ENCODE measurements at places on chromosomes 7 and 10.

GRCh38 chr10:77700086-77700485 is 62.5 kb upstream of the KCNMA1 start:
- DNase-seq = no peak

- DNase-seq = no peak
Observed at GRCh38 chr7:73769481-73770001, 529 bp downstream of the CLDN3 start.

DNA sequence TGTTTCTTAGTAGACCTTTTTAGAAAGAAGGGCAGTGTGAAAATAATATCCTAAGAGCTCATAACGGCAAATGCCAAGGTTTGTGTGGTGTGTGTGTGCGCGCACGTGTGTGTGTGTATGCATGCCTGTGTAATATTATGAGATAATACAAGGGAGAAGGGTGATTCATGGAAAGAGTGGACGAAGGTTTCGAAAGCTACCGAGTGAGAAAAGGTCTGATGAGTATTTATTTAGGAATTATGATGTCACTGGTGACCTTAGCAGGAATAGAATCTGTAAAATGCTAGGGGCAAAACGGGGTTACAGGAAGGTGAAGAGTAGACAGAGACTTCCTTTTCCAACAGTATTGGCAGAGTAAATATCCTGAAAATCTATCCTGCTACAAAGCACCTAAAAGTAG is 107.3 kb downstream of the AHR start:
- DNase-seq = no peak

- no peak for DNase-seq
Observed at GRCh38 chr7:22325671-22326070, 31.3 kb downstream of the RAPGEF5 start.

DNA sequence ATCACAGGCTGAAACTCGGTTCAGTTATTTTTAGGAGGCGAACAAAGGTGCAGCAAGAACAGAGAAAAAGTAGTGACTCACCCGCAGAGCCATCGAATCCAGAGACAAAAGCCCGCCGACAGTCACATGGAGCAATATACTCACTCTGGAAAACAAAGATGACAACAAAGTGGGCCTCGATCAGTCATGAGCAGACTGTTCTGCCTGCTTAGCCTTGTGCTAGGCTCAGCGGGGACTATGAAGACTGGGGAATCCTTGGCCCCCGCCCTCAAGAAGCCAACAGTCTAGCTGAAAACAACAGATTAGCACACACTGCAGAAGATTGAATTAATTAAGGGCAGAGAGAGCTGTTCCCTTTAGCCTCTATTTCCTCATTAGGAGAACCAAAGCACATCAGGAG is 30.4 kb downstream of the XPNPEP1 start:
- no peak for DNase-seq

DNA sequence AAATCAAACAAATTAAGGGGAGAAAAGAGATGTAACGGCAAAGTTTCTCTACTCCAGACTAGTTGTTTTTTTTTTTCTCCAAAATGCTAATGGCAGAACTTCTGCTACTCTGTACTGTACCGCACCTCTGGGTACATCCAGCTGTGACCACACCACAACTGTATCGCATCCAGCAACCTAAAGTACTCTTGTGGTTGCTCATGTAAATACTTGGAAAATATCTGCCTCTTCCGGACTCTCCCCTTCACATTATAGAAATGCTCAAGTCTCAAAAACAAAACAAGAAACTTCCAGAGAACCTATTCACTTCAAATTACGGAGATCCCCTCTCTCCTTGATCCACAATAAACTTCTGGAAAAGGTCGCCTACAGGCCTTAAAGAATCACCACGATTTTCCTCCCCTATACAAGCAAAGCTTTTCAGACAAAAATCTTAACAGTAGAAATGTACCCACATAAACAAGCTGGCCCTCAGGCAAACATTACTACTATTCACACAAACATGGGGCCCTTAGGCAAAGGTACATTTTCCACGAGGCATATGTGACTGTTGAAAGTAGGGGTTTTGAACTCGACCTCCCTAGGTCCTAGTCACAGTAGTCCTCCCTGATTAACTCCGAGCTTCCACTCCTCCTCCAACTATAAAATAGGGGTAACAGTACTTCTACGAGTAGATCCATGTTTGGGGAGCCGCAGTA is 222.9 kb upstream of the MKLN1 start:
- DNase-seq = no peak

GRCh38 chr7:1975179-1975578 is 257.6 kb downstream of the MAD1L1 start:
- no peak for DNase-seq

DNA sequence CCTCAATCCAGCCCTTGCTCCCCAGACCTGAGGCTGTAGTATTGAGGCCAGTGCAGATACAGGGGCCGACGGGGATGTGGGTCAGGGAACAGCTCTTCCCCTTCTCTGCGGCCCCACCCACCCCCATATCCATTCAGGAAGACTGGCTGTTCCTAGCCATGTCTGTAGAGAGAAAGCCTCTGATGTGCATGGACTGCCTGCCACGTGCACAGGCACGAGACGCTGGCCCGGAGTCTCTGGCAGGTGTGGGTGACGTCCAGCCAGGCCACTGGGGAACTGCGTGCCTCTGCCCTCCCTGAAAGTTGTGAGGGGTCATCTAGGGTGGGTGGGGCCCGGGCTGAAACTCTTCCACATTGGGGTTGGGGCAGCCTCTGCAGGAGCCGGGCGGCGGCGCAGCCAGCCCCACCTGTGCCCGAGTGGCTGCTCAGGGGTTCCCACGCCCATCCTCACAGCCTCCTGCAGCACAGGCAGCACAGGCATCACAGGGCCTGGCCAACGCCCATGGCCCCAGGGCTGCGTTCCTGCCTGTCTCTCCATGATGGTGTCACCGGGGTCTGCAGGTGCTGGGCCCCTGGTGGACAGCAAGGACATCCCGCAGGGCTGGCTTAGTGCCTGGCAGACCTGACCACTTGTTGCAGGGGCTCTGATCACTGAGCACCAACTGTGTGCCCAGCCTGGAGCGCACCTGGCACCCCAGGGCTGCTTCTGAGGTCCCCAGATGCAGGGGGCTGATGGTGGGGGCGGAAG is 27.5 kb downstream of the MICALL2 start:
- no peak for DNase-seq

- no peak for DNase-seq
Observed at GRCh38 chr7:81236560-81236959, 317.7 kb upstream of the SEMA3C start.

DNA sequence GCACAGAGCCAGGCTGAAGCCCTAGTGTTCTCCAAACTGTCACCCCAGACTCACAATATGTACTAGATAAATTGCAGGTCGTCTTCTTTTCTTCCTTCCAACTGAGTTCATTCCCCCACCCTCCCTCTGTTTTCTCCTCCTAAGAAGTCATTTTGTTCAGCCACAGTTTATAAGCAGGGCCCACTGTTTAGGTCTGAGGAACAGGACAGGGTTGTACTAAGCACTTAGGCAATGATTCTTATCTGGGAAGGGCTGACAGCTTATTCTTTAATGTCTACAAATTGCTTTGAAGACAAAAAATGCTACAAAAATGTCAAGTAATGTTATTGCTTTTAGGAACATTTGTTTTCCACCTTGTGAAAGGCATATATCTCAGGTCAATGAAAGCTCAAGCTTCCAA is 59.1 kb downstream of the CDC123 start:
- DNase-seq = no peak

GRCh38 chr7:158101821-158102450 is 485.7 kb downstream of the PTPRN2 start:
- DNase-seq = no peak

DNA sequence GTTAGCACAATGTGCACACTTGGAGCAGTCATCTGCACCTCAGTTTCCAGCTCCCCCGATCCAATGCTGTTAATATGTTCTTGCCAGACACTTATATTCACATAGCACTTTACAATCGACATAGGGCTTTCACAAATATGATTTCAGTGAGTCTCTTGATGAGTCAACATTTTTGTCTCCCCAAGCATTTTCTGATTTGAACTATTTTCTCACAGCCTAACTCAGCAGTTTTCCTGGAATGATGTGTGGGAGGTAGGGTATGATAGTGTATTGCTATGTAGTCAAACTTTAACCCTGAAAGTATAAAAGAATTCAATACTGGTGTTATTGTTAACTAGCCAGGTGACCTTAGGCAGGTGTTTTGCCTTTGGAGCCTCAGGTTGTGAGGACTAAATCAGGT is 82.5 kb upstream of the LRGUK start:
- no peak for DNase-seq

- no peak for DNase-seq
Observed at GRCh38 chr7:106604971-106605370, 56.0 kb downstream of the CCDC71L start.

- no peak for DNase-seq
Observed at GRCh38 chr7:24723178-24723530, 34.1 kb downstream of the GSDME start.

DNA sequence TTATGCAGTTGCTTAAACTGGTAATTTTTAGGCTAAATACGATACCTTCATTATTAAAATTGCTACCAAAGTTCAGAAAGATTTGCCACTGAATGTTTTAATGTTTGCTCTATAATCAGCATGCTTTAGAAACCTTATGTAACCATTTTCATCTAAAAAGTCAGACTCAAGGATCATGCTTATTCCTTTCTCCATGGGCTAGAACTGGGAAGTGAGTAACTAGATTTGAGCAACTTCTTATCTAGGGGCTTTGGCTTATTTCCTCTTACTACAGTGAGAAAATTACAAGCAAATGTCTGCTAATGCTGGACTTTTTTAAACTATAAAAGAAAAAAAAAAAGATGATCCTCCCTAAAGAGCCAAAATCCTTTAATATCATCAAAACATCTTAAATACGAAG is 215.9 kb downstream of the CRPPA start:
- DNase-seq = no peak

GRCh38 chr7:105399043-105399725 is 10.5 kb upstream of the SRPK2 start:
- DNase-seq = no peak

- no peak for DNase-seq
Observed at GRCh38 chr10:44853148-44853734, 57.9 kb upstream of the TMEM72 start.

DNA sequence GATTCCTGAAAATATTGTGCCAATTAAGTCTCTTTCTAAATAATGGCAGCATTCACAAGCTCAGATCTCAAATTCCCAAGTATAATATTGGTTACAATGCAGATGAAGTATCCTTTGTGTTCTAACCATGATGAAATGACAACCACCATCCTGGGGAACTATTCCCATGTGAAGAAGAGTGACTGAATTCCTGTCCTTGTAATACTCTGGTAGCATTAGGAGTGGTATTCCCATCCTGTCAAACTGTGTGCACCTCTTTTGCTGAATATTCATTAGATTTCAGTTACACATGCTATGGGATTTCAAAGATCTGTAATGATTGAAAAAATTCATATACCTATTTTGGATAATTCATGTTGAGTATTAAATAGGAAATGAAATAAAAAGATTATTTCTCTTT is 86.1 kb upstream of the SMIM30 start:
- no peak for DNase-seq

DNA sequence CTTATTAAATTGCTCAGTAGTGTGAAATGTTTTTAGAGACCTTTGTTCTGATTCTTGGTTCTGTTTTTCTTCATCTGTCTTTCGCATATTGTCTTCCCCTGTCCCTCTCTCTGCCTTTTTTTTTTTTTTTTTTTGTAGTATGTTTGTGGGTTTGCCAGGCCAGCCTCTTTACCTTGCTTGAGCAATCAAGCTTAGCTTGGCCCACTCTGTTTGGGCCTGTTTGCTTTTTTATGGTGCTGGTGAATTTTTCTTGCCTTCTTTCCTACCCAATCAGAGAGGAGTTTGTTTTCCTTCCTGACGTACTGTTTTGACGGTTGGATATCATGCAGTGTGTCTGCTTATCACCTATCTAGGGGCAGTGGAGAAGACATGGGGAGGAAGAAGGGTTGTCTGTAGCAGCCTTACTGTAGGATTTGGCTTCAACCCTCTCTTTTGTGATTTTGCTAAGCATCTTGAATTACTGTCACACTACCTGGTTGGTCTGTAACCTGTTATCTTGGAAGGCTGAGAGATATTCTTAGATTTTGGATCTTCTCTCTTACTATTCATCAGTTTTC is 64.0 kb downstream of the BBS9 start:
- no peak for DNase-seq

GRCh38 chr7:152922318-152923081 is 162.9 kb downstream of the ACTR3B start:
- no peak for DNase-seq

DNA sequence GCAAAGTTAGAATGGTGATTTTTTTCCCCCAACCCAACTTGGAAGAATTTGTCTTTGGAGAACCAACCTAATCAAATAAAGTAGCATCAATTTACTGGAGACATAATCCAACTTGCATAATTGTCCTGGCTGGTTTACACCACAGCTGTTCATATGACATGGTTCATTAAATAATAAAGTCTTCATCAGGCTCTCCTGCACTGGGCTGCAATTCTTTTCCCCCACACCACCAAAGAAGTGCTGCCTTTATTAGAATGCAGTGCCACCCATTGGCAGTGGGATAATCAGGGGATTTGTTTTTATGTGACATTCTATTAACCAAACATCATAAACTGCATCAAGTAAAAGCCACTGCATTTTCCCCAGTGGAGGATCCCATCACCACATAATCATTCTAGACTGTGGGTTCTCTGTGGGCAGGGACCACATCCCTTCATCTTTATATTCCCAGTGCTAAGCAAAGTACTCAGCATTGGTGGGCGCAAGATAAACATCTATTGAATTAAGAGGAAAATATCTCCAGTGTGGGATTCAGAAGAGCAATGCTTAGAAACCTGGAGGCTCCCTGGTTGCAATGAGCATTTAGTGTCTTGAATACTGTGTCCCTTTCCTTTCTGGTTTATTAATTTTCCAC is 322.0 kb downstream of the KCNMA1 start:
- DNase-seq = no peak

GRCh38 chr7:30987936-30988335 is 24.2 kb downstream of the GHRHR start:
- DNase-seq = no peak

DNA sequence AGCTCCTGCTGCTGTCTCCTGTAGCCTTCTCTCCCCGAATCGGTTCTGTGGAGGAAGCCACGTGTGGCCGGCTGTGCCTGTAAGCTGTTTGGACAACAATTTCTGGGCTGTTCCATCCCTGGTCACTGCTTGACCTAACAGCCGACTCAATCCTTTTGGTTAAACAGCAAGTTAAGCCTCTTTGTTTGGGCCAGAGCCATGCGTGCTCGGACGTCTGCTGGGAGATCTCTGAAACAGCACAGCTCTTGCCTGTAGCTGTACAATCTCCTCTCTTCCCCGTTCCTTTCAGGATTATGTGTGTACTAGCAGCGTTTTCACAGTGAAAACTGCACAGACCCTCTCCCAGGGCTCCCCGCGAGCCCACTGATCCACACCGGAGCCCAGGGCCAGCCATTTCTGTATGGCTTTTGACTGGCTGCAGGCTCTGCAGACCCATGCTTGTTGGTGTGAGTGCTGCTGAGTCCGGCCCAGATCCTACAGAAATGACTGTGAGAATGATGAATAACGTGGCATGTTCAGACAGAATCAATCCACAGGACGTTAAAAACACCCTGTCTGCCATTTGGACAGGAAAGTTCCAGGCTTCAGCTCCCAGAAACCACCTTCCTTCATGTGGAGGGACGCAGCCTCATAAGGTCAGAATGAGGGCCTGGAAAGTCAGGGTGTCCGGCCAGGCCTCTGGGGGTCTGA is 428.6 kb upstream of the ADARB2 start:
- no peak for DNase-seq

GRCh38 chr10:51377070-51377931 is 303.0 kb downstream of the PRKG1 start:
- DNase-seq = no peak

All from esophagus squamous epithelium (tissue), 5 donors.